ENCODE measurements at places on chromosomes 7 and 10. TPM values are rescaled to one million over a fixed set of nuclear protein-coding genes. Genes with fewer than 3 reads are reported as not detected.

Gene TAC1
- total RNA-seq, result 0.10 TPM

Gene UNCX
- not detected for total RNA-seq

DNA sequence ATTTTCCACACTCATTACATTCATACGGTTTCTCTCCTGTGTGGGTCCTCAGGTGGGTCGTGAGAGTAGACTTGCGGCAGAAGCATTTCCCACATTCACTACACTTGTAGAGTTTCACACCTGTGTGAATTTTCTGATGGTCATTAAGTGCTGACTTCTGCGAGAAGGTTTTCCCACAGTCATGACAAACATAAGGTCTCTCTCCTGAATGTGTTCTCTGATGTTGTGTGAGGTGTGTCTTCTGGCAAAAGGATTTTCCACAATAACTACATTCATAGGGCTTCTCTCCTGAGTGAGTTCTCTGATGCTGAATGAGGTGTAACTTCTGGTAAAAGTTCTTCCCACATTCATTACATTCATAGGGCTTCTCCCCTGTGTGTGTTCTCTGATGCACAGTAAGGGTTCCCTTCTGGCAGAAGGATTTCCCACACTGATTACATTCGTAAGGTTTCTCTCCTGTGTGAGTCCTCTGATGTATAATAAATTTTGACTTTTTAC, 15.1 kb downstream of the ZNF12 start:
- peak; percentile 38 for DNase-seq

DNA sequence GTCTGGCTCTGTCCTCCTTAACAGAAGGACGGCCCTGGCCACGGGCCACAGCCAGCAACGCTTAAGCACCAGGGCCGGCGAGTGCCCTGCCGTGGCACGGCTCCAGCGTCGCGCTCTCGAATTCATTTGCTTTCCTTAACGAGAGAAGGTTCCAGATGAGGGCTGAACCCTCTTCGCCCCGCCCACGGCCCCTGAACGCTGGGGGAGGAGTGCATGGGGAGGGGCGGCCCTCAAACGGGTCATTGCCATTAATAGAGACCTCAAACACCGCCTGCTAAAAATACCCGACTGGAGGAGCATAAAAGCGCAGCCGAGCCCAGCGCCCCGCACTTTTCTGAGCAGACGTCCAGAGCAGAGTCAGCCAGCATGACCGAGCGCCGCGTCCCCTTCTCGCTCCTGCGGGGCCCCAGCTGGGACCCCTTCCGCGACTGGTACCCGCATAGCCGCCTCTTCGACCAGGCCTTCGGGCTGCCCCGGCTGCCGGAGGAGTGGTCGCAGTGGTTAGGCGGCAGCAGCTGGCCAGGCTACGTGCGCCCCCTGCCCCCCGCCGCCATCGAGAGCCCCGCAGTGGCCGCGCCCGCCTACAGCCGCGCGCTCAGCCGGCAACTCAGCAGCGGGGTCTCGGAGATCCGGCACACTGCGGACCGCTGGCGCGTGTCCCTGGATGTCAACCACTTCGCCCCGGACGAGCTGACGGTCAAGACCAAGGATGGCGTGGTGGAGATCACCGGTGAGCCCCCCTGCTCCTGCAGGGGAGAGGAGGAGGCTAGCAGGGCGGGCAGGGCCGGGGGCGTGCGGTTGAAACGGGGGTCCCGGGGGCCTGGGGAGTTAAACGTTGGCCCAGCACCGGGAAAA, at the start of gene HSPB1:
Gene HSPB1, plus strand, starts transcription at position 327 of the 855 bp plus-strand sequence. Its CDS starts 40 bp downstream, at position 367.
- peak; percentile 74 for DNase-seq

DNA sequence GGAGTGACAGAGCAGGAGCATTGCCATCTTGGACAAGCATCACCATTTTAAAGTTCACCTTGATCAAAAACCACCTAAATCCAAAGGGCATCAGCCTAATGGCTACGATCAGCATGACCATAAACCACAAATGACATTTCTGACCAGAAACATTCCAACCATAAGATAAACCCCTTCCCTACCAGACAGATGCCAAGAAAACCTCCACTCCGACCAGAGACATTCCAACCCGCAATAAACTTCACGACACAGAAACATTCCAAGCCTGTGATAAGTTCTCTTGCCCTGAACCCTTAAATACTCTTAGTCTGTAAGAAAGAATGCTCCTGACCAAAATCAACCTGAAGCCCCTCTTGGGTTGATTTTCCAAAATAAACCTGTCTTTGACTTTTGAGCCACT, 606.9 kb downstream of the POM121L12 start:
- DNase-seq, result peak; percentile 16

DNA sequence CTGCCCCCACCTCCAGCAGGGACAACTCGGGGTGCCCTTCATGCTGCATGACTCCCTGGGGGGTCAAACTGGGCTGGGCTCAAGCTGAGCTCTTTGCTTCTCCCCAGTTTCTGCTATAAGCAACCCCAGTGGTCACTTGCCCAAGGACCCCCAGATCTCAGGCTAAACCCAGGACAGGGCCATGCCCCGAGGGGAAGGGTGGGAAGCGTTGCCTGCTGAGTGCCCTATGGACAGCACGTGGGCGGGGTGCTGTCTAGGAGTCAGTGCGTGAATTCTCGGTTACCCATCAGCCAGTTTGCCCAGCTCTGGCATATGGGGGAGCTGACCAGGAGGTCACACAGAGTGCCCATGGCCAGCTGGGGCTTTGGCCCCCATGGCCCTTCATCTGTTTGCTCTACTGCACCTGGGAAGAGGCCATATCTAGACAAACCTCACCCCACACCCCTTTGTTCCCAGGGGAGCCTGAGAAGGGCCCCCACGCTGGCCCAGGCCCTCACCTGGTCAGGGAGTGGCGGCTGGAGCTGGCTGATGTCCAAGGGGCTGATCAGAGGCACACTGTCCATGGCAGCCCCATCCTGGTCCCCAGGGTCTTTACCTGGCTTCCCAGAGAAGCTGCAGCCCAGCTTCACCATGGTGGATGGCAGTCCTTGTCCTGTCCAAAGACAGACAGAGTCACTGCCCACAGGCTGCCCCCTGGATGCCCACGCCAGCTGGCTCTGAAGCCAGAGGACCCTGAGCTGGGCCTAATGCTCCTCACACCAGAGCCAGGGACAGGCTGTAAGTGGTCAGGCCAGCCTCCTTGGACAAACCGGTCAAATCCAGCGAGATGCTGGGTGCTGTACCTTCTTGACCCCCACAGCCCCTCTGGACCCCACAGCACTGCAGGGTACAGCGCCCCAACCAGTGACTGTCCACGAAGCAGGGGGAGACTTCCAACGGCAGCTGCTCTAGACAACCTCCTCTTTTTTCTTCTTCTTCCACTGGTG, 8.0 kb downstream of the CALY start:
- no peak for DNase-seq

DNA sequence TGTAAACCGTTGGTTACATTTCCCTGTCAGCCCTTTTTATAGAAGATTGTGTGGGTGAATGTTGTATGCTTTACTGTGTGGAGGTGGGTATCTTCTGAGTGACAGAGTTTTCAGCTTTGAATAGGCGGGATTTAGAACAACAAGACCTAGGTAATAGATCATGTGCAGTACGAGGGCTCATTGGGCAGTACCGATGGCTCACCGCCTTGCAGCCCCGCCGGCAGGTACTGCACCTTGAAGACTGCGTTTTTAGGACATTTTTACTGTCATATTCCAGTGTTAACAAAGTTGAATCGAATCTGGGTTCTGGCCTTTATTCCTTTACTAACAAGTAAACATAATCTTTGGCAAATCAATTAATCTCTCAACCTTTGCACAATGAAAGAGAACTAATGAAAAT, 55.9 kb upstream of the NCF1 start:
- DNase-seq, result no peak

- DNase-seq, result no peak
These were observed 444 bp upstream of the TNPO3 start for GRCh38 chr7:129055294-129055816.

DNA sequence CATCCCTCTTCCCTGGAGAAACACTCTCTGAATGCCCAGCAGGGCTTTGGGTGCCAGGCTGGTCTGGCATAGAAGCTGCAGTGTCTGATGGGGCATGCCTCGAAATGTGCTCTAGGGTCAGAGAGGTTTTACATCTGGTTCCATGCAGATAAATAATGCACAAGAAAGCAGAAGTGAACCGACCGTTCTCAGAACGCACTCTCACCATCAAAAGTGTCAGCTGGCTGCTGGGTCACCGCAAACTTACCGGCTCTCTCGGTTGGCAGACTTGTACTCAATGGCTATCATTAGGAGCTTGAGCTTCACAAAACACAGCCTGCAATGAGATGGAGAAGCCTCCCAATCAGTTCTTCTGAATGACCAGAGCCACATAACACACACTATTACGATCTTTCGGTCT, 610.0 kb downstream of the KCNMA1 start:
- DNase-seq, result no peak

GRCh38 chr10:35059481-35059880, 30.7 kb downstream of the CUL2 start:
- DNase-seq, result no peak

Data from renal cortical epithelial cell (primary cell).